ENCODE measurements at places on chromosomes 7 and 10.

- no peak for ATAC-seq
Measured at GRCh38 chr10:132360766-132361447, 28.9 kb downstream of the LRRC27 start.

DNA sequence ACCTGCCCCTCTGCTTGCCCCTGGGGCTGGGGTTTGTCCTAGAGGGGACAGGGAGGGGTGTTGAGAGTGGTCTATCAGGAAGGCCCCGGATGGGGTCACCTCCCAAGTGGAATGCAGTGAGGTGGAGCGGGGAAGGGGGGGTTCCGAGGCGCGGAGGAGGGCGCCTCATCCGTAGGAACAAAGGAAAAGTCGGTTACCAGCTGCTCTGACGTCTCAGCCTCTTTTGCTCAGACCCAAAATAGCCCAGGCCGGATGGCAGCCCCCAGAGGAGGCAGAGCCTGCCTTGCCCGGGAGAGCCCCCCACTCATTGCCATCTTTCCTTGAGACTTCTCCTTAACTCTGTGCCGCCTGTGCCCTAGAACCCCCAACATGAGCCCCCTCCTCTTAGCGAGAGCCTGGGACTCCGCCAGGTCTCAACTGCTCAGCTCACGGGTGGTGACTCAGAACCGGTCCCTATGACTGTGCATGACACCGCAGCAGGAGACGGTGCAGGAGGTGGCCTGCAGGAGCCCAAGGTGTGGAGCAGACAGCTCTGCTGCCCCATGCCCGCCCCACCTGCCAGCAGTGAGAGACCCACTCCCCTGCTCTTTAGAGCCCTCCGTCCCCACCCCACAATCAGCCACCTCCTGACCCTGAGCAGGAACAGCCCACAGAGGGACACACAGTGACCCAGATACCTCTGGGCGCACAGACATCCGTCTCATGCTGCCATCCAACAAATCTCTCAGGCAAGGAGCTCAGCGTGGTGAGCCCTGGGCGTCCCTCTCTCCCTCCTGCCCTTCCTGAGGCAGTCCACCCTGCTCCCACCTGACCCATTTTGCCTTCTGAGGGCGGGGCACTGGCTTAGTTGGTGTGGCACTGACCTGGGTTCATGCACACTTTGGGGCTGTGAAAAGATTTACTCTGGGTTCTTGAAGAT is 13.1 kb downstream of the STX1A start:
- ATAC-seq, result peak; percentile 47

DNA sequence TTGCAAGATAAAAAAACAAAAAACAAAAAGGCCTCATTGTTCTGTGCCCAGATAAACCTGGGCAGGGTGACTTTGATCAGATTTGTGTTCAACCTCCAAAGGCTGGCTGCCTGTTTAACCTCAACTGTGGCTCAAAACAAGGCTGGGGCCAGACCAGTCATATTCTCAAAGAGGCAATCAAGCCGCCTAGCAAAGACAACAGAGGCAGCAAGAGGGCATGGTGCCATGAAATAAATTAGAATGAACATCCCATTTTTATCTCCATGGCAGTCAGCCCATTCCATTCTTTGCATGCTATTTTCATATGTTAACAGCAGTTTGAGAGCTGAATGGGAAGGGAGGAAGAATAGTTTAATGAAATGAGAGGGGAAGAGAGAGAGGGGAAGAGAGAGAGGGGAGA is 1150.3 kb downstream of the TYW1 start:
- no peak for ATAC-seq

- no peak for ATAC-seq
Measured at GRCh38 chr10:24556126-24556749, 167.4 kb downstream of the ARHGAP21 start.

DNA sequence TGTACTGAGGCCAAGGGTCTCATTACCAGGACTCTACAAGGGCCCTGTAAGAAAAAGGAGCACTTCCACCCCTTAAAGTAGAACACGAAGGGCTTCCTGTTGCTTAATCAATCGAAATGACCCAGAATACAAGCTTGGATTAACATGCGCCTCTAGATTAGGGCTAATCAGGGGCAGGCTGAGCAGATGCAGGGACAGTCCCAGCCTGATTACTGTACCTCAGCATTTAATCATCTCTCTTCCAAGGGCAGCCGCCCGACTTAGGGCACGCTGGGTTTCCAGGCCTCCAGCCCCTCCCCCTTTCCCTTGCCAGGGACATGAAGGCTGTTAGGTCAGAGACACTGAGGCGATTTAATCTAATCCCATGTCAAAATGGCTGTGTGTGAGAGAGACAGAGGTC is 138.6 kb downstream of the NRF1 start:
- ATAC-seq, result no peak

- no peak for ATAC-seq
Measured at GRCh38 chr10:9015005-9015404, 960.5 kb downstream of the GATA3 start.

DNA sequence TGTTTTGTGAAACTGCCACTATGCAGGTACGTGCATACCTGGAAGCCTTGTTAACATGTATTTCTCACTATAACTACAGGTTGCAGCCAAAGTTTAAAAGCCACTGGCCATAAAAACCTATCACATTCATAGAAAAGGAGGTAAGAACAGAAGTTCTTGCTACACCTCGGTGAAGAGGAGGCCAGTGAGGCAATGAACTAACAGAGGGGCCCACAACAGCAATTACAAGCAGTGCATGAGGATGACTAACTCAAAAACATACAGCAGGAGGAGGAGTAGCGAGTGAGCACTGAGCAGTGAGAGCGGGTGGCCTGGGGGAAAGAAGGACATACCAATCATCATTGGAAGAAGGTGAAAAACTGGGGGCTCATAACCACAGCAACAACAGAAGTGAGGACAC is 51.6 kb downstream of the NUDCD3 start:
- ATAC-seq, result no peak

- ATAC-seq, result no peak
Measured at GRCh38 chr10:20598590-20598989, 298.5 kb downstream of the NEBL start.

DNA sequence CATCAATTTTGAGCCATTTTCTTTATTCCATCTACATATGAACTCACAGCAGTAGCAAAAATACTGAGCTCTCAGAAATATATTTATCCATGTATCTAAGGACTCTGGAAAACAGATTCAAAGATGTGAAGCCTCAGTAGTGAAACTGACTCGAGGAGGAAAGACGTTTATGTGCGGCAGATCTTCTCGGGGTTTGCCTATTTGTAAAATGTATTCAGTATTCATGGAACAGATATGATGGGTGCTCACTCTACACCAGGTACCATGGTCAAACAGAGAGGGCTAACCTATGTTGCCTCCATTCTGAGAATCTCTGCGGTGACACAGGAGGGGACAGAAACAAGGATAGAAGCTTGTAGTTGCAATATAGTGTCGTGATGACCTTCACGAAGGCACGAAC is 93.7 kb downstream of the CAMK1D start:
- ATAC-seq, result no peak

- peak; percentile 54 for ATAC-seq
Measured at GRCh38 chr10:122878799-122879338, 512 bp downstream of the FAM24B start.

DNA sequence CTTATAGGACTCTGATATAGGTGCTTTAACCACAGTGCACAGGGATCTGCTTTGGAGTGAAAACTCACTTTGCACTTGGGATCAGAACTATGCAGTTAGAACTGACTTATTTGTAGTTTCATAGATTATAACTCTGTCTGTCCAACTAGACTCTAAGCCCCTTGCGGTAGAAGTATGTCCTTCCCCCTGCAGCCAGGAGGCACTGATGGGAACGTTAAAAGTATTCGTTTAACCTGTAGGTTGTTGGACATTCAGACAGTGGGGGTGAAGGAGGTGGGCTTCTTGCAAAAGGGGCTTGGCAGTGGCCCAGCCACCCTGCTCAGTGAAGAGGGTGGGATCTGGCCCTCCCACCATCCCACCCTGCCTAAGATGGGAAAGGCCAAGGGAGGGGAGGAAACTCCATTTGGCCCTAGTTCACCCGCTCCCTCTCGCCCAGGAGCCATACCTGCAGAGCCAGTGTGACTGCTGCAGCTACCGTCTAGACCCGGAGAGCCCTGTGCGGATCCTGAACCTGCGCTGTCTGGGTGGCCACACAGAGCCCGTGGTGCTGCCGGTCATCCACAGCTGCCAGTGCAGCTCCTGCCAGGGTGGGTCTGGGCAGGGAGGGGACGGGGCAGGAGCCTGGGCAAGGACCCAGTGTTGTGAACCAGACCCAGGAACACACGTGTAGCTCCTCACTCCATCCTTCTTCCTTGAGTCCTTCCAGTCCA is 5.7 kb upstream of the ZNF862 start:
- no peak for ATAC-seq

GRCh38 chr10:20874261-20874660 is 22.9 kb downstream of the NEBL start:
- ATAC-seq, result no peak

GRCh38 chr10:67663449-67664087 is 32.4 kb downstream of the CTNNA3 start:
- no peak for ATAC-seq

DNA sequence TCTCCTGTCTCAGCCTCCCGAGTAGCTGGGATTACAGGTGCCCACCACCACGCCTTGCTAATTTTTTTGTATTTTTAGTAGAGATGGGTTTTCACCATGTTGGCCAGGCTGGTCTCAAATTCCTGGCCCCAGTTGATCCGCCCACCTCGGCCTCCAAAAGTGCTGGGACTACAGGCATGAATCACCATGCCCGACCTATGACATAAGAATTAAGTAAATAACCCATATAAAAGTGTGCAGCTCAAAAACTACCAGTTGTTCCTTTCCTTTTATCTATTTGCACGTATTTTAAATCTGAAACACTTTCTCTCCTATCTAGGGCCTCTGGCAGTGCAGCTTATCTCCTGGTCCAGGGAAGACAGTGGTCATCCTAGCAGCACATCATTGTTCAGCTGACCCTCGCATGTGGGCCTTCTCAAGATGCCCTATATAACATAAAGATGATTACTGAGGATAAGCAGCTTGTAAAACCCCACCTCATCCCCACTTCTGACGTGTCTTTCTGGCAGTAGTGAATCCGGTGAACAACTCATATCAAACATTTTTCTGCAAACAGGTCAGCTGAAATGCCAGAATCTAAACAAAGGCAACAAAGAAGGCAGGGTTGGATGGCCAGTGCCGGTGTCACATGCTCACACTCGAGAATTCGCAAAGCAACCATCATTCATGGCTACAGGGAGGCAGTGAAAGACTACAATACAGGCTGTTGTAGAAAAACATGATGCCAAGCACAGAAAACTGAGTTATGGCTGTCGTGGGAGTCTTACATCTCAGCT is 36.0 kb upstream of the KCNIP2 start:
- no peak for ATAC-seq

DNA sequence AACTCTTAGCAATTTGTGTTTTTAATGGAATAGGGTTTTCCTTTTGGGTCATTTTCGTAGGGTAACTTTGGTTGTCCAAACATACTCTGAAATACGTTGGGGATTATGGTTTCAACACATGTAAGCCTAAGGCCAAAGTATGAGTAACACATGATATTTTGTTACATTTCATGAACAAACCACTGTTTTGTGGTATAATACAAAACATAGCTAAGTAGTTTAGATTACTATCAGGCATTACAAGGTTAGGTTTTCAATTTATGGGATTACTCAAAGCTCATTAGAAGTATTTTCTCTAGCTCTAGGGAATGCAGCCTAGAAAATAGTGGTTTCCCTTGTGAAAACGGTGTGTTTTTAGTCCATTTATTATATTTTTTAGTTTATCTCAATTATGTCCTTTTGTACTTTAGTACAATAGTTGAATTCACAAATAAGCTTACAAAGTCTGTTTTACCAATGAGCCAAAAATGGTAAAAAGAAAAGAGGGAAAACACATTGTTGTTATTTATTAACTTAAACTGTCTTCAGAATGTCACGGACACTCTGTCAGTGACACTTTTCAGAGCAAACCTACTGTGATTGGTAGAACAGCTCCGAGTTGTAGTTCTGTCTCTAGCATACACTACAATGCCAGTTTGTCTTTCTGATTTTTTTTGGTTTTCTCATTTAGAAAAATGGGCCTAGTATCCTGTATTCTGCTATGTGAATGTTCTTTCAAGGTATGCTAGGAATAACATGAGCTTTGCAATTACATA is 473.7 kb downstream of the SUGCT start:
- no peak for ATAC-seq

- no peak for ATAC-seq
Measured at GRCh38 chr10:30238836-30239235, 110.2 kb downstream of the MTPAP start.

DNA sequence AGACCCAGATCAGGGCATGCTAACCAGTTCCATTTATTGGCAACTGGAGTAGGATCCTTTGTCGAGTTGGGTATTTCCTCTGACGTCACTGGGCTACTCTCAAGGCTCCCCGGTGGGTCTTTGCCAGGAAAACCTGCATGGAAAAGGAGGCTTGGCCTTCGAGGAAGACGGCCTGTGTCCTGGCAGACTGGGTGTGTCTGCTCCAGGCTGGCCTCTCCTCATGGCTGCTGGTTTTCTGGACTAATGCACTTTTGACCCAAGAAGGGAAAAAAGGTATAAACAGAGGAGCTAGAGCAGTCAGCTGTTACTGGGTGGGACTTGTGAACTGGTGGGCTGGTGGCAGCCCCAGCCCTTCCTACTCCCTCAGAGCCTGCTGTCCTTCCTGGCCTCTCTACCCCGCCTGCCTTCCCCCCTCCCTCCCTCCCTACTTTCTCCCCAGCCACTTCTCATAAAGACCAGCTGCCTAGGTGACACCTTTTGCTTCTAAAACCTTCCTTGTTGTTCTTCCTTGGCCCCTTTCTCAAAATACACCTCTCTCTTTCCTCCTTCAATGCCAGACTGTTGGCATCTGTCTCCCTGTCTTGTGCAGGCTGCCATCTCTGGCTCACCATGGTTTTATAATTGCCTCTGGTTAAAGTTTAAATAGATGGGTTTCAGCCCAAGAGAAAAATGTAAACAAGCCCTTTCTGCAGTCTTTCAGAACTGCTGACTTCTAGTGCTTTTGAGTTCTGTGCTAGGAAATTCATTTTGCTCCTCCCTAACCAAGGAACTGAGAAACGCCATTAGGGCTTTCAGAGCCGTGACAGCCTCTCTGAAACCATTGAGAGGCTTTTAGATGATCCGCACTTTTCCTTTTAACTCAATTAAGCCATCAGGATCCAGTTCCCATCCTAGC is 101.8 kb upstream of the MKLN1 start:
- no peak for ATAC-seq

GRCh38 chr10:84198206-84198915 is 4.0 kb downstream of the CDHR1 start:
- ATAC-seq, result no peak

- ATAC-seq, result no peak
Measured at GRCh38 chr7:156158213-156158612, 345.9 kb upstream of the SHH start.
